Effector CD8-positive, alpha-beta T cell (primary cell): ENCODE measurements at places on chromosomes 7 and 10.

DNA sequence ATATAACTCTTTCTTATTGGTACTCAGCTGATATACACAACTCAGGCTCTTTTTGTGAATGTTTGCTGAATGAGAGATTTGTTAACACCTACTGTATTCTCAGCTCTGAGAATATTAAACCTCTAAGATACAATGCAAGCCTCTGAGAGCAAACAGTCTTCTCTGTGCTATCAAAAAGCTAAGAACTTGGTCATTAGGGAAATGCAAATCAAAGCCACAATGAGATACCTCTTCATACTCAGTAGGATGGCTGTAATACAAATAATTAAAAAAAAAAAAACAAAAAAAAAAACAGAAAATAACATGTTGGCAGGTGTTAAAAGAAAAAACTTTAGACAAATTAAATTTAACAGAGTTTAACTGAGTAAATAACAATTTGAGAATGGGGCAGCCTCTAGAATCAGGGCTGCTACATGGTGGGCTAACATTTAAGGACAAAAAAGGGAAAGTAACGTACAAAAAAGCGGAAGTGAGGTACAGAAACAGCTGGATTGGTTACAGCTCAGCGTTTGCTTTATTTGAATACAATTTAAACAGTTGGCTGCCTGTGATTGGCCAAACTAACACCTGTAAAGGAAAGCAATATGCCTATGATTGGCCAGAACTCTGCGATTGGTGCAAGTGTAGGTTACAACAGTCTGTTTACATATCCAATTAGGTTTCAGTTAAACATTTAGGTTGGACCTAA lies 14.8 kb upstream of the MTURN start:
- DNase-seq = no peak

DNA sequence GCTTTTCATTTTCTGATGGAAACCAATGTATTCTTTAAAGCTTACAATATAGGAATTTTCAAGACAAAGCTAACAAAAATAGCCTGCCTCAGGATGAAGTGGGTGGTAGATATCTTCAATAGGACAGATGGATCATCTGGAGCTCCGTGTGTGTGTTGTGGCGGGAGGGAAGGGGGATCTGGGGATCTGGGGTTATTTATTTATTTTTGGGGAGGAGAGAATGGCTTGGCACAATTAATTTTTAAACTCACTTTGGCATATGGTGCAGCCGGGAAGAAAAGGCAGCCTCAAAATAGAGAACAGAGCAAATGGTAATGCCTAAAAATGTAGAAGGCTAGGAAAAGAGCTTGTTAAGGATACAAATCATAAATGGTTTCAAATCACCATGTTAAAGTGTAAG lies 11.6 kb upstream of the ABLIM1 start:
- DNase-seq = no peak

- no peak for DNase-seq
Measured at GRCh38 chr7:17405786-17406185, 107.3 kb downstream of the AHR start.

DNA sequence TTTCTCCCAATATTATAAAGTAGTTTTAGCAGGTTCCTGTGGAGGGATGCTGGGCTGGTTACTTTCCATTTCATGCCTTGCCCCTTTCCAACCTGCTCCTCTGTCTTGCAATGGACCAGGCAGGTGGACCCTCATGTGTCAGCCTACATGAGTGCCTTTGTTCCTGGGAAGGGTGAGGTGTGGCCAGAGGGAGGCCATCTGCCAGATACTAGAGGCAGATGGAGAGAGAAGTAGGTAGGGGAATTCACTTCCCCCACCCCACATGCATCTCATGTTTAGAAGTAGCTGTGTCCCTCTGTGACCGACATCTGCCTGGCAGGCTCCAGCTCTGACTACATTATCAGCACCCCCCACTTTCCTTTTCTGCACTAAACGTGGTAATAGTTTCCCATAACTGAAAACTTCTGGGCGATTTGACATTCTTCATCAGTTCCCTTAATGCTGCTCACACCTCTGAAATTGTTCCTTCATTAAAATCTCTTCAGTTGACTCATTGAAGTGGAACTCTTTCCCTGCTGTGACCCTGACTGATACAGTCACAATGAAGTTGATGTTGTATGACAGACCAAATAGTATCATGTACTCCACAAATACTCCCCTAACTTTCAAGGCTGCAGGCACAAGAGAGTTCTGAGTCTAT lies 396.3 kb upstream of the FZD8 start:
- no peak for DNase-seq

DNA sequence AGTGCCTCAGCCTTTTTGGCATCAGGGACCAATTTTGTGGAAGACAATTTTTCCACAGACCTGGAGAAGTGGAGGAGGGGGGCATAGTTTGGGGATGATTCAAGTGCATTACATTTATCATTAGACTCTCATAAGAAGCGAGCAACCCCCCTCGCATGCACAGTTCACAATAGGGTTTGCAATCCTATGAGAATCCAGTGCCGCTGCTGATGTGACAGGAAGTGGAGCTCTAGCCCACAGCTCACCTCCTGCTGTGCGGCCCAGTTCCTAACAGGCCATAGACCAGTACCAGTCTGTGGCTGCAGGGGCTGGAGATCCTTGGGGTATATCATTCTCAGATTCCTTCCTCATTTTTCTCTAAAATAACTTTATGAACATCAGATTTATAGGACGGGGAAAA lies 50.8 kb downstream of the ATAD1 start:
- no peak for DNase-seq

DNA sequence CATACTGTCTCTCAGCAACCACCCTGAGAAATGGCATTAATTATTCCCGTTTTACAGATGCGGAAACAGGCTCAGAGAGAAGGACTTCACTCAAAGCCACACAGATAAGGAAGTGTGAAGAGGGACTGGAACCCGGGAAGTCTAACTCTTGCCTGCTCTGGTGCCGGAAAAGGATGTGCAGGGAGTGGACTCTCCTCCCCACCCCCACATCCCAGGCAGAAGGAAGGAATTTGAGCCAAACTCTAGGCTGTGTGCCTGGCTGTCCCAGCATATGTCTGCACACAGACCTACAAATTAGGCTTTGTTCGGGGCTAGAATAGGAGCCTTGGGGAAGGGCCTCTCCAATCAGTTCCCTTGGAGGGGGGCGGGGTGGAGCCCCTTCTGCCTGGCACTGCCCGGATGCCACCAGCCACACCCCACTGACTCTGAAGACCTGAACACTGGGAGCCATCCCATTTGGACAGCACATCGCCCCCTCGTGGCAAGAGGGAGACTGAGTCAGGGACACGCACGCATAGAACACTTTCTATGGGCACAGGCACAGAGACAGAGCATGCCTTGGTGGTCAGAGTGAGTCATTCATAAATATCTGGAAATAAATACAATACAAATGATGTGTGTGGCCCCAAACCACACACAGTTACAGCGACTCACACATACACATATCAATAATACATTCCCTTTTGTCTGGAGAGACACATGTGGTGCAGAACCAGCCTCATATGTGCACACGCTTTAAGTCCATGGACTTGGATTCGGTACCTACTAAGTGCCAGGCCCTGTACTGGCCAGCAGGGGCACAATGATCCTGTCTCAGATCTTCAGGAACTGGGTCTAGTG lies 13.1 kb downstream of the LZTS2 start:
- DNase-seq = peak; percentile 67

DNA sequence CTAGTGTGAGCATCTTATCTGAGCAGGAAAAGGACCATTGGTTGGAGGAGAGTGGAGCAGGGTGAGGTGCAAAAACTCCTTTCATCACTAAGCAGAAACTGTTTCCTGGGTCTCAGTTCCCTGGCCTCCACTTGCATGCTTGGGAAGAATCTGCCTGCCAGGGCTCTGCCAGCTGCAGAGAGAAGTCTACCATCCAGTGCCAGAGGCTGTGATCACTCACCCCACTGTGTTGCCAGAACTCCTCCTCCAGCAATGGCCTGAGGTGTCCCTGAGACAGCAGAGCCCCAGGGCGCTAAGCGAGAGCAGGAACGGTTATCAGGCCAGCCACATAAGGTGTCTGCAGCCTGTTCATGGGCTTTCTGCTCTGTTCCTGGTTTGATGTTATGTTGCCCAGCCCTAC lies 991.4 kb downstream of the CCSER2 start:
- DNase-seq = no peak

- no peak for DNase-seq
Measured at GRCh38 chr10:54900584-54900983, 99.6 kb upstream of the PCDH15 start.

GRCh38 chr7:155791836-155792235 lies 20.4 kb downstream of the SHH start:
- no peak for DNase-seq

- no peak for DNase-seq
Measured at GRCh38 chr10:68938884-68939283, 17.1 kb upstream of the DDX21 start.

DNA sequence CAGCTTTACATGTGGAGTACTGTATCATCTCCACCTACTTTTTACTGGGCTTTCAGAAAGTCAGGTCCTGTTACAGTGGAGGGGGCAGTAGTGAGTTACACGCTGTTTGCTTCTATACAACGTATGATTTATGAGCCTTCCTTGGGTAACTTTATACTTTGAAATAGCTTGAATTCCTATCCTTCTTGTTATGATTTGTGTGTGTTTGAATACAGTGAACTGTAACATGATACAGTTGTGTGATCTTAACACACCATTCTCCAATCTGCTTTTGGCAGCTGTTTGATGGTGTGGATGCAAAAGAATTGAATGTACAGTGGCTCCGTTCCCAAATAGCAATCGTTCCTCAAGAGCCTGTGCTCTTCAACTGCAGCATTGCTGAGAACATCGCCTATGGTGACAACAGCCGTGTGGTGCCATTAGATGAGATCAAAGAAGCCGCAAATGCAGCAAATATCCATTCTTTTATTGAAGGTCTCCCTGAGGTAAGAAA lies 41.7 kb downstream of the SP8 start:
- no peak for DNase-seq

- no peak for DNase-seq
Measured at GRCh38 chr10:79127151-79127961, 58.6 kb downstream of the ZMIZ1 start.

- DNase-seq = peak; percentile 21
Measured at GRCh38 chr10:80459047-80459865, 5.1 kb downstream of the TSPAN14 start.

DNA sequence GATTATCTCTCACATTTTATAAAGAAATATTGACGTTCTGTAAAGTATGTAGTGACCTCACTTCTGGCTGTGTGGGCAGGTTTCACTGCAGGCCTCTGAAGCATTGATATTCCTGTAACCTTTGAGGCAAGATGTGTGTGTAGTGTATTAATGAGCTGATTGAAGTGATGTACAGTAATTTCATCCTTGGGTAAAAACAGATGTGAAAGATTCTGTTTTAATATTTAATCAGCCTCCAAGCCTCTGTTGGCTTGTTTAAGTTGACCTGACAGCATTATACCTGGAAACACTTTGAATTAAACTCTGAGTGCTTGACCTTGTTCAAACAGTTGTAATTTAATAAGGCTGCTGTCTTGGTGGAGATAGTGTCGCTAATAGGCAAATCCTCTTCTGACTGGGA lies 74.9 kb downstream of the KAT6B start:
- no peak for DNase-seq

GRCh38 chr7:111931016-111931517 lies 275.1 kb downstream of the DOCK4 start:
- DNase-seq = no peak

DNA sequence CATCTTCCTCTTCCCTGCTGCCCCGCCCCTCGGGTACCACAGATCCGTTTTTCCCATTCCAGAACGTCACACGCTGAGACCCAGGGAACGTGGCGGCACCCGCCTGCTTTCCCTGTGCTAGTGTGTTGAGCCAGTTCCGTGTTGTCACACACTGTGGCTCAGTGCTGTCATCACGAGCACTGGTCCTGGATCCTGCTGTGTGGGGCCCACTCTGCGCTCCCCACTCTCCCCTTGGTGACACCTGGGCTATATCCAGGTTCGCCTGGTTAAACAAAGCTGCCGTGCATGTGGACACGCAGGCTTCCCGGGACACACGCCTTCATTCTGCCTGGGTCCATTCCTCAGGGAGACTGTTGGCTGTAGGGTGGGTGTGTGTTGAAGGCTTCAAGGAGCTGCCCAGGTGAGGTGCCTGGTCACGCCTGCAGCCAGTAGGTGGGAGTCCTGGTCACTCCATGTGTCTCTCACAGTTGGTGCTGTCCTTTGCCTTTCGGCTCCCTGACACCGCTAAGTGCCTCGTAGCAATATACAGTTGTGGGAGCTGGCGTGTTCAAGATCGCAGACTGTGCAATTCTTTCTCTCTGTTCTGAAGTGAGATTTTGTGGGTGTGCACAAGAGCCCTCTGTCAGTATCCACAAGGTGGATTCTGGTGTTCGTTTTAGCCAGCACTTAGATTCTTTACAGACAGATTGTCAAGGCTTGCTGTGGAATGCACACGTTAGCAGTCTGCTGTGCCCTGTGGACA lies 88.6 kb downstream of the INPP5A start:
- no peak for DNase-seq

- DNase-seq = no peak
Measured at GRCh38 chr10:101612086-101612485, 24.0 kb downstream of the DPCD start.

DNA sequence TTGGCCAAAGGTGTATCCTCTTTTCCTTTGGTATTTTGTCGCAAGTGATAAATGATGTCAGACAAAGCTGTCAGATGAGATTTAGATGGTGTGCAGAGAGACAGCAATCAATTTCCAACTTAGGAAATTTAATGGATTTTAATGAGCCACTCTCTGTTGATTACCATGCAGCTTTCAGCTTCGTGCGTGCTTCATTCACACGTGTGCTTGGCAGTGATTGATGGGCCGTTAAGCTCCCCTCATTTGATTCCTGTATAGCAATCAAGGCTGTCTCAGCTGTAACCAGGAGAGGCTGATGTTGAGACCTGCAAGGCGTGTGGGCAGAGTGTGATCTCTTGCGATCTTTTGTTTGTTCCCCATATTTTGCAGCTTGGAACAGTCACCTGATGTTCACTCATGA lies 439.6 kb downstream of the CALN1 start:
- no peak for DNase-seq

GRCh38 chr7:158266817-158267741 lies 320.5 kb downstream of the PTPRN2 start:
- no peak for DNase-seq

- no peak for DNase-seq
Measured at GRCh38 chr7:80891259-80891544, 27.6 kb downstream of the SEMA3C start.

DNA sequence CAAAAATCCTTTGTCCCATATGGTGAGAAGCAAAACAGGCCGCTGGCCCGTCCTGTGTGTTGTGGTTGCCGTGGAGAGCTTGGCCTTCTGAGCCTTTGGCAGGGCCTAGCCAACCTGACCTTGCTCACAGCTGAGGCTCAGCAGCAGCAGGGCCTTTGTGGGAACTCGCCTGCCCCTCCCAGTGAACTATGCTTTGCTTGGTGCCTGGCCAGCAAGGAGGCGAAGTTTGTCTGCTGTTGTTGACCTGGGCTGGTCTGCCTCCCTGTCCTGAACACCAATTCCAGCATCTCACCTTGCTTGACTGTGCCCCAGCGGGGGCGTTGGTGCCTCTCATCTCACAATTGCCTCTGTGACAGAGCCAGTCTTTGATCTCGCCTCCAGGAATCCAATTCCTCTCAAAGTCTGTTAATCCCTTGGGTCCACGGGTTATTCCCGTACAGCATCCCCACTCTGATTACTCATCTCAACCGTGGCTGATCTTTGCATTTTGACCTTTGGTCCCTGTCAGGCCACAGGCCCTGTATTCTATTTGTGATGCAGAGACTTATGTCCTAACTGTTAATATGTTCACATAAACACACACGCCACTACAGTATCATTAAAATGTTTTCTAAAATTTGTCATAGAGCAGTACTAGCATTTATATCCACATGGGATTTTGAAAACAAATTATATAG lies 22.6 kb downstream of the EPDR1 start:
- no peak for DNase-seq

- no peak for DNase-seq
Measured at GRCh38 chr7:95490231-95490762, 4.6 kb downstream of the ASB4 start.
